ENCODE measurements at places on chromosomes 4 and X. TPM values are rescaled to one million over a fixed set of nuclear protein-coding genes. Genes with fewer than 3 reads are reported as not detected.

GRCh38 chr4:143393195-143393594, 56.5 kb downstream of the GAB1 start:
- no peaks in the 10 kb centered on the region for H3K36me3 ChIP-seq
- no peaks in the 10 kb centered on the region for H3K27me3 ChIP-seq
- peaks cover 64% of the 10 kb centered on the region for H3K4me1 ChIP-seq
- no peak overlapping the region for H3K4me3 ChIP-seq
- no peak for ATAC-seq

GRCh38 chrX:69031181-69031580, 134.1 kb downstream of the PJA1 start:
- H3K36me3 ChIP-seq = no peaks in the 10 kb centered on the region
- peaks cover 12% of the 10 kb centered on the region for H3K4me1 ChIP-seq
- no peak overlapping the region for H3K27ac ChIP-seq

The SNCA gene
- total RNA-seq = 16.0 TPM

- no peaks in the 10 kb centered on the region for H3K27me3 ChIP-seq
- H3K4me3 ChIP-seq = no peak overlapping the region
- H3K36me3 ChIP-seq = no peaks in the 10 kb centered on the region
- H3K27ac ChIP-seq = no peak overlapping the region
- H3K4me1 ChIP-seq = no peaks in the 10 kb centered on the region
Observed at GRCh38 chrX:24253030-24253429, 60.8 kb downstream of the SUPT20HL2 start.

The BANK1 gene
- total RNA-seq = 4.6 TPM

GRCh38 chr4:35793045-35793722, 451.1 kb downstream of the ARAP2 start:
- no peak overlapping the region for H3K27ac ChIP-seq

DNA sequence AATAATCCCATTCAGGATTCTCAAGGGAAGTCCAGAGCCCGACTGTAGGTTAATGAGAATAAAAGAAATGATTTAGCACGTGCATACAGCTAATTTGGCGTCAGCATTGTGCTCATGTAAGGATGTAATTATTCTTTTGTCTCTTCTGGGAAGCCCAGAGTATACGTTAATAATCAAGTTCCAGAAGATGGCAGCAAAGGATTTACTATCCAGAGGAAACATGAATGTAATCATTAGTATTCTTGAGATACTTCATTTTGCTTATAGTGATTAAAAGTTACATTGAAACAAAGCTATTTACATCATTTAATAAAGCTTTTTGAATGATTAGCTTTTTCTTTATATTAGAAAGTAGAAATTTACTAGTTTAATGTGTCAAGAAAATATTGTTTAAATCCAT, 27.1 kb upstream of the MAP9 start:
- no peaks in the 10 kb centered on the region for H3K27me3 ChIP-seq
- no peaks in the 10 kb centered on the region for H3K4me1 ChIP-seq
- H3K4me3 ChIP-seq = no peak overlapping the region

DNA sequence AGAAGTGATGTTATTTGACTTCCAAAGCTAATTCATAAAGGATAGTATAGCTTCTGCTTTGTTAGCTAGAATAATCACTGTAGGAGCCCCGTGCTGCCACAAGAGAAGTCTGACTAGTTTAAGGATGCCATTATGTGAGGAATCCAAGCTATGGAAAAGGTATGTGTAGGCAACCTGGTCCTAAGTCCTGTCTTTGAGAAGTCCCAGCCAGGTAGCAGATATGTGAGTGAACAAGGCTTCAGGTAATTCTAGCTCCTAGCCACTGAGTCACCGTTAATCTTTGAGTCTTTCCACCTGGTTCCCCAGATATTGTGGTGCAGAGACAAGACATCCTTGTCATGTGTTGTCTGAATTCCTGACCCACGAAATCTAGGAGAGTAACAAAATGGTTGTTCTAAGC, 55.5 kb downstream of the BMP3 start:
- no peaks in the 10 kb centered on the region for H3K4me1 ChIP-seq
- no peak overlapping the region for H3K27ac ChIP-seq
- no peaks in the 10 kb centered on the region for H3K27me3 ChIP-seq

- no peak overlapping the region for H3K27ac ChIP-seq
- no peaks in the 10 kb centered on the region for H3K36me3 ChIP-seq
- H3K27me3 ChIP-seq = no peaks in the 10 kb centered on the region
- no peak for ATAC-seq
- no peaks in the 10 kb centered on the region for H3K4me1 ChIP-seq
- no peak overlapping the region for H3K4me3 ChIP-seq
Observed at GRCh38 chr4:57344296-57344695, 234.1 kb upstream of the IGFBP7 start.

- peaks cover 23% of the 10 kb centered on the region for H3K36me3 ChIP-seq
- peak overlapping the region; percentile 81 for H3K4me3 ChIP-seq
- no peaks in the 10 kb centered on the region for H3K27me3 ChIP-seq
- no peak for ATAC-seq
- H3K4me1 ChIP-seq = peaks cover 39% of the 10 kb centered on the region
Observed at GRCh38 chr4:182918044-182918607, 940 bp upstream of the DCTD start.

GRCh38 chr4:171924746-171925376, 111.7 kb downstream of the GALNTL6 start:
- H3K4me3 ChIP-seq = no peak overlapping the region
- no peak overlapping the region for H3K27ac ChIP-seq
- H3K4me1 ChIP-seq = no peaks in the 10 kb centered on the region
- H3K36me3 ChIP-seq = no peaks in the 10 kb centered on the region
- H3K27me3 ChIP-seq = peaks cover 9% of the 10 kb centered on the region
- no peak for ATAC-seq

DNA sequence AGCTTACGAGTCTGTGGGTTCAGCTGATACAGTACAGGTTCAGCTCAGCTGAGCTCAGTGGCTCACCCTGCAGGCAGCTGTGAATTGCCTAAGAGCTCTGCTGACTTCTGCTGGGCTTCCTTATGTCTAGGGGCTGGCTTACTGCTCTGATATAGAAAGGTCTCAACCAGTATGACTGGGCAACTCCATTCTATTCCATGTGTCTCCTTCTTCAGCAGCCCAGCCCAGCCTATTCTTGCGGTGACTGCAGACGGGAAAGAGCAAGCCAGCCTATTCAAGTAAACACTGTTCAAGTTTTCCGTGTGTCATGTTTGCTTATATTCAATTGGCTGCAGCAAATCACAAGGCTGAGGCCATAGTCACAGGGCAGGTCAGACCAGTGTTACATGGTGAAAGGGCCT, 615.4 kb upstream of the ZFP42 start:
- H3K36me3 ChIP-seq = no peaks in the 10 kb centered on the region
- H3K4me1 ChIP-seq = no peaks in the 10 kb centered on the region
- no peaks in the 10 kb centered on the region for H3K27me3 ChIP-seq
- H3K27ac ChIP-seq = no peak overlapping the region
- H3K4me3 ChIP-seq = no peak overlapping the region

DNA sequence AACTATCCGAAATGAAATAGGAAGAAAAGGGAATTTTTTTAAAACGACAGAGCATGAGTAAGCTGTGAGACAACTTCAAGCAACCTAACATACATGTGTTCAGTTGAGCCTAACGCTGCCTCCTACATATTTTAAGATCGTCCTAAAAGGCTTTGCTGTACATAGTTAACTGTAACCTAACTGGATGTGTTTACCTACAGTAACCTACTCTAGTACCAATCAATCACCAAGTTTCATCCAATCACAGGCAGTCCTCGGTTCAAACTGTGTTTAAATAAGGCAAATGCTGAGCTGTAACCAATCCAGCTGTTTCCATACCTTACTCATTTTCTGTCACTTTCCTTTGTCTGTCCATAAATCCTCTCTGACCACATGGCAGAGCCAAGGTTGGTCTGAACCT, 17.1 kb downstream of the RCHY1 start:
- no peak overlapping the region for H3K4me3 ChIP-seq
- H3K4me1 ChIP-seq = no peaks in the 10 kb centered on the region
- ATAC-seq = no peak
- H3K36me3 ChIP-seq = no peaks in the 10 kb centered on the region

The IL1RAPL1 gene
- total RNA-seq = 0.27 TPM

GRCh38 chr4:141180991-141181761, 39.5 kb upstream of the ZNF330 start:
- no peaks in the 10 kb centered on the region for H3K27me3 ChIP-seq
- H3K27ac ChIP-seq = no peak overlapping the region
- ATAC-seq = no peak
- no peaks in the 10 kb centered on the region for H3K4me1 ChIP-seq
- H3K4me3 ChIP-seq = no peak overlapping the region
- no peaks in the 10 kb centered on the region for H3K36me3 ChIP-seq

The EREG gene
- 7.8 TPM for total RNA-seq

The IRS4 gene
- 2.7 TPM for total RNA-seq

DNA sequence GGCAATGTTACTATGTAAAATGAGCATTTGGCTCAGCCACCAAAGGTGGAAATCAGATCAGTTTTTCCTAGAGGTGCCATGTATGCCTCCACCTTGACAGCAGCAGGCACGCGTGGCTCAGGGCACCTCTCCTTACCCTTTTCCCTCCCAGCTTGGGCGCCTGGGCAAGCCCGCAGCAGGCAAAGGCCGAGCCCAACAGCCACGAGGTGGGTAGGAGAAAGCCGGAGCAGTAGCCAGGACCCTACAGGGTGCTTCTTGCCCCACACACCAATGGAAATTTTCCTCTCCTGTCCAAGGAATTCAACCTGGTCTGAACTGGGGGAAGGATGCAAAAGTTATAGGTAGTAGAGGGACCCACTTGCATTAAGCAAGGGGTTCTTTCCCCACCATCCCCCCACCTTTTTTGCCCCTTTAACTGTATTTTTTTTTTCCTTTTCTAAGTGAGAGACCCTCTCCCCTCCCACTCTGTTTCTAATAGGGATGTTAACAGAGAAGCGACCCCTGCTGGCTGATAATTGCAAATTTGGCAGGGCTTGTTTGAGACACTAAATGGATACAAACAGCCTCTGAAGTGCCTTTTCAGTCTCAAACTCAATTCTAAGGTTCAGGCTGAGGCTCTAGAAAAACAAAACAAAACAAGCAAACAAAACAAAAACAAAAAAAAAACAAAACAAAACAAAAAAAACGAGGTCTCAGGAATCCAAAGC, 895.1 kb downstream of the PCDH18 start:
- H3K27me3 ChIP-seq = no peaks in the 10 kb centered on the region
- H3K36me3 ChIP-seq = no peaks in the 10 kb centered on the region
- ATAC-seq = no peak
- H3K4me3 ChIP-seq = no peak overlapping the region
- no peak overlapping the region for H3K27ac ChIP-seq
- H3K4me1 ChIP-seq = no peaks in the 10 kb centered on the region

GRCh38 chr4:159278399-159278798, 175.5 kb downstream of the RAPGEF2 start:
- H3K27ac ChIP-seq = no peak overlapping the region
- no peaks in the 10 kb centered on the region for H3K4me1 ChIP-seq
- H3K27me3 ChIP-seq = no peaks in the 10 kb centered on the region
- no peaks in the 10 kb centered on the region for H3K36me3 ChIP-seq

- H3K36me3 ChIP-seq = no peaks in the 10 kb centered on the region
- H3K4me3 ChIP-seq = no peak overlapping the region
- no peak overlapping the region for H3K27ac ChIP-seq
- ATAC-seq = no peak
- H3K27me3 ChIP-seq = no peaks in the 10 kb centered on the region
Observed at GRCh38 chrX:31039327-31039711, 32.5 kb downstream of the FTHL17 start.

The MMRN1 gene
- total RNA-seq = 22.5 TPM

DNA sequence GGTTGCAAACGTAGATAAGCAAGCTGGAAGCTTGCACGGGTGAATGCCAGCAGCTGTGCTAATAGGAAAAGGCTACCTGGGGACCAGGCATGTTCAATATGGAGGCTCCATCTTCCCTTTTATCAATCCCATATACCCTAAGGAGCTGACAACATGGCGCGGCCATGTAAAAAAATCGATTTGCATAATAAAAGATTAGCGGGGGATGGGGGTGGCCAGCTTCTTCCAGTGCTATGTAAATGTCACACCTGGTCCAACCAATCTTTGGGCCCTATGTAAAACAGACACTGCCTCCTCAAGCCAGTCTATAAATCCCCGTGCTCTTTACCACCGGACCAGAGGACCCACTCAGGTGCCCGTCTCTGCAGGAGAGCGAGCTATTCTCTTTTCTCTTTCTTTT, 128.2 kb downstream of the GPAT3 start:
- no peak overlapping the region for H3K4me3 ChIP-seq
- no peaks in the 10 kb centered on the region for H3K36me3 ChIP-seq
- ATAC-seq = no peak
- H3K27me3 ChIP-seq = peaks cover 4% of the 10 kb centered on the region
- no peak overlapping the region for H3K27ac ChIP-seq
- H3K4me1 ChIP-seq = no peaks in the 10 kb centered on the region

DNA sequence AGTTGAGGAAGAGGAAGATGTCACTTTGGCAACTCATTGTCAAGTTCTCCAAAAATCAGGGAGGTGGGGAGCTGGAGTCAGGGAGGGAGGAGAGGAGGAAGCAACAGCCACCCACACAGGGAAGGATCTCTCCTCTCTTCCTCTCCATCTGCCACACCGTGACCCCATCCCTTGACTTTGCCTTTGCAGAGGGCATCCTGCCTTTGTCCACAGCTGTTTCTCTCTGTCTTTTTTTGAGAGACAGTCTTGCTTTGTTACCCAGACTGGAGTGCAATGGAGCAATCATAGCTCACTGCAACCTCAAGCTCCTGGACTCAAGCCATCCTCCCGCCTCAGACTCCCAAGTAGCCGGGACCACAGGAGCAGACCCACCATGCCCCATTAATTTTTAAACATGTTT, 276.0 kb downstream of the SHOX start:
- H3K4me1 ChIP-seq = no peaks in the 10 kb centered on the region
- no peak overlapping the region for H3K27ac ChIP-seq
- no peaks in the 10 kb centered on the region for H3K36me3 ChIP-seq
- H3K27me3 ChIP-seq = no peaks in the 10 kb centered on the region
- H3K4me3 ChIP-seq = no peak overlapping the region
- no peak for ATAC-seq

- no peak overlapping the region for H3K27ac ChIP-seq
- no peaks in the 10 kb centered on the region for H3K27me3 ChIP-seq
- ATAC-seq = no peak
- no peaks in the 10 kb centered on the region for H3K4me1 ChIP-seq
- no peaks in the 10 kb centered on the region for H3K36me3 ChIP-seq
Observed at GRCh38 chrX:23557070-23557469, 110.2 kb upstream of the PRDX4 start.

DNA sequence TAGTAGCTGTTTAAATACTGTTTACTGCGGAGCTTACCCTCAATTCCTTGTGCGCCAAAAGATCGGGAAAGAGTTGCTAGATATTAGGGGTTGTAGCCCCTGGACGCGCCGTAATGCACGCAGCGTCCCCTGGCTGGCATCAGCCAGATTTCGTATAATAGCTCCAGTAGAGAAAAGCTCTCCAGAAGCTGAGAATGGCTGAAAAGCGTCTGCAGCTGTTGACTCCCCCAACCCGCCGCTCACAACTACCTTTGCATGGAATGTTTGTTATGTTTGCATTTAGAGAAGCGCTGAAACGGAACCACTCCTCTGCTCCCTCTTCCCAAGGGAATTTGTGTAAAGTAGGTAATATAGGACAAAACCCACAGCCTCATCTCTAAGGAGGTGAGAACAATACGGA, 3.7 kb downstream of the DOCK11 start:
- no peak overlapping the region for H3K27ac ChIP-seq
- no peak overlapping the region for H3K4me3 ChIP-seq
- no peak for ATAC-seq
- no peaks in the 10 kb centered on the region for H3K36me3 ChIP-seq

- ATAC-seq = no peak
- H3K27ac ChIP-seq = peak overlapping the region; percentile 7
- no peaks in the 10 kb centered on the region for H3K36me3 ChIP-seq
- H3K4me1 ChIP-seq = no peaks in the 10 kb centered on the region
Observed at GRCh38 chrX:78321809-78322208, 5.6 kb downstream of the CYSLTR1 start.

- H3K36me3 ChIP-seq = no peaks in the 10 kb centered on the region
- H3K27me3 ChIP-seq = no peaks in the 10 kb centered on the region
- peak overlapping the region; percentile 80 for H3K4me3 ChIP-seq
Observed at GRCh38 chrX:48696909-48697727, 584 bp downstream of the SUV39H1 start.

The PABPC1L2B gene
- not detected for total RNA-seq

GRCh38 chr4:38804654-38805295, at the start of gene TLR1:
Gene TLR1, minus strand, starts transcription at chr4:38804791. Its CDS starts 5,960 bp downstream, at chr4:38798831.
- H3K4me3 ChIP-seq = peak within 1 kb of the TSS; percentile 35
- peaks cover 33% of the 10 kb centered on the region for H3K4me1 ChIP-seq
